ENCODE measurements at places on chromosomes 12 and 14.
A peak's percentile ranks its signal among the peaks of the same experiment; 100 is the strongest.

DNA sequence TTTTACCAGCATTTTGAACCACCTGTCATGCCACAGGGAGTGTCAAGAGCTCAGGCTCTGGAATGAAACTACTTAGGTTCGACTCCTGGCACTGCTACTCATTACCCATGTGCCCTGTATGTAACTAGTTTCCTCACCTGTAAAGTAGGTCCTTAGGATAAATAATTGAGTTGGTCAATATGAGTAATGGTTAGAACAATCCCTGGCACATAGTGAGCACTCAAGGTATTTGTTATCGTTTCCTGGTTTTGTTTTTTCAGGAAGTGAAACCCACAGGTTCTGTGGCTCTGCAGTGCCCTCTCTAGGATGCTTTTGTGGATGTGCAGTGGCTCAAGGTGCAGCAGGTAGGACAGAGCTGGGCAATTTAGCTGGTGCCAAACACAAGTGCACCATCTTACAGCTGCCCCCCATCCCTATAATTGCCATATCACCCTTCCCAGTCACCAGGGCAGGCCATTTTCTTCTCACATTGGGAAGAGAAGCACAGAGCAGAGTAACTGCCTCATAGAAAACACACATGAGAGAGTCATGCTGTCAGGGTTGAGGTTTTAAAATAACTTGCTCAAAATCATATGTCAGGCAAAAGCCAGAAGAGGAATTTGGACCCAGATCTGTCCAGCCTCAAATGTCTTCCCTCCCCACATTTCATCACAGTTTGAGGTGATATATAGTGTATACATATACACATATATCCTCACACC lies 297.5 kb downstream of the RPAP3 start:
- no peak for DNase-seq

DNA sequence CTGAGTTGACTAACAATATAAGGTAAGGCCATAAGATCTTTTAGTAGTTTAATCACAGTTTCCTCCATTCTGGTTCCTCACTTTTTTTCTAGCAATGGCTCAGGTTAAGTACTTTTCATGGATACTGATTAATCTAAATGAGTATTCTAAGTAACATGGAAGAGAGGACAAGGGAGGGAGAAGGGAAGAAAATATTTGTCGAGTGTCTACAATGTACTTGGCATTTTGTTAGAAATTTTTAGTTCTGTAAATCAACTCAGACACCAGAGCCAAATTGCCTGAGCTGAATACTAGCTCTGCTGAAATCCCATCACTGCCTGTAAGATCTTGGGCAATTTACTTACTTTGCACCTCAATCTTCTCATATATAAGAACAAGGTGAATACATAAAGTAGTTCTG lies 20.2 kb downstream of the RERG start:
- no peak for DNase-seq

DNA sequence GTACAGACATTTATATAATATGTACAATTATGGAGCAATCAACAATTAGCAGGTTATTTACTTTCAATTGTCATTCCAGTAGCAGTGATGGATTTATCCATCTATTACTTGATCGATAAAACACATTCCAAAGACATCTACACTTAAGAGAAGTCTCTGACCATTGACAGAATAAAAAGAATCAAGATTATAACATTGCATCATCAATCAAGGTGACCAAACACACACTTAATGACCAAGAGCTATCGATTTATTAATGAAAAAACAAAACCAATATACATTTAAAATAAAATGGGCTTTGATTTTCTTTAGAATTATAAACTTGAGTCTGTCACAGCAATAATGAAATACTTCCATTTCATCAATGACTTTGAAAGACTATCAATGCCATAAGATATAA lies 170.2 kb upstream of the CDKN3 start:
- DNase-seq, result no peak

DNA sequence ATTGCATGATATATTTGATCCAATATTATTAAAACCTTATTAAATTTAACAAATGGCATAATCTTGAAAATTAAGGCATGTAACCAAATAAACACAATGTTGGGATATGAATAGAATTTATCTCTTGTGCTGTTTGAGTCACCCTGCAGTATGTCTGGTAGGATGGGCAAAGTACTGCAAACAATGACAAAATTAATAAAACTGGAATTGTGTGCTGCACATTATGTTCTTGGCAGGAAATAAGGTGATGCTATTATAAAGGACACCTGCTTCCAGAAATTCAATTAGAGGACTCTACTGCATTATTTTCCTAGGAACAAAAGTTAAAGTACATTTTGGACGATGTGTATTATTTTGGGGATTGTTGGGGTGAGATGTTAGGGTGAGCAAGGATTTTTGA lies 132.7 kb downstream of the PPFIA2 start:
- no peak for DNase-seq

GRCh38 chr12:94458877-94459727 lies 565 bp downstream of the CEP83 start:
- DNase-seq, result peak; percentile 45

DNA sequence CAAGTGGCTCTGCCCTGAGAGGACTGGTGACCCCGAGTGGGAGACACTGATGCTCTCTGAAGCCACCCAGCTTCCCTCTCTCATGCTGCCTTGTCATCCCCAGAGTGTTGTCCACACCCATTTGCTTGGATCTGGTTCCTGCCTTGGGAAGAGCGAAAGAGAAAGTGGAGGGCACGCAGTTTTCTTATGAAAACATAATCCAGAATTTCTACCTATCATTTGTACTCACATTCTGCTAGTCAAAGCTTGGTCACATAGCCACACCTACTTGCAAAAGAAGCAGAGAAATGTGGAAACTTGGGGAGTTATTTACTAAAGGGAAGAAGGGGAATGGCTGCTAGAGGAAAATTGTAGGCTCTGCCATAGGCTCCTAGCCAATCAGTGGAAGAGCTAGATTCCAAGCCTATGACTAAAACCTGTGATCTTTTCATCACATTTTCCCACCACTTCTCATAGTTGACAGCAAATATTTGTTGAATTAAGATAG lies 326.3 kb downstream of the ZFP36L1 start:
- no peak for DNase-seq

- DNase-seq, result no peak
Observed at GRCh38 chr12:80941916-80942315, 4.2 kb upstream of the LIN7A start.

DNA sequence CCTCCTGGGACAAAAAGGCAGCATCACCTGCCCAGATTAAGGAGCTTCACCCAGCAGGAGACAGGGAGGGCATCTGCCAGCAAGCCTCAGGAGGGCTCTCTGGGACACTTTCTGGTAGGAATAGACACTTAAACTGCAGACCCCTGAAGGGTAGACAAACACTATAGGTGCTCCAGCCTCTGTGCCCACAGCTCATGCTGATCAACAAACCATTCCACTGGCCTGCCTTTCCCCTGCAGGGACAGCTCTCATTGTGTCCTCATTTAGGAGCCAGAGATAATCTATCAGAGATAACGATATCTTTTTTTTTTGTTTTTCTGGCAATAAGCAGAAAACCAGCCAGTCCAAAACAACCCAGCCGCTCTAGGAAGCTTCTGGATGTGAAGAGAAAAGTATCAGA lies 251.8 kb upstream of the CCDC196 start:
- peak; percentile 95 for DNase-seq

GRCh38 chr12:7373226-7373625 lies 69.4 kb downstream of the ACSM4 start:
- DNase-seq, result no peak

GRCh38 chr12:57620936-57621496 lies 9.8 kb downstream of the ARHGEF25 start:
- no peak for DNase-seq

- DNase-seq, result no peak
Observed at GRCh38 chr12:31369712-31370521, 44.0 kb upstream of the SINHCAF start.

- DNase-seq, result no peak
Observed at GRCh38 chr12:82904219-82904790, 217.6 kb downstream of the TMTC2 start.

DNA sequence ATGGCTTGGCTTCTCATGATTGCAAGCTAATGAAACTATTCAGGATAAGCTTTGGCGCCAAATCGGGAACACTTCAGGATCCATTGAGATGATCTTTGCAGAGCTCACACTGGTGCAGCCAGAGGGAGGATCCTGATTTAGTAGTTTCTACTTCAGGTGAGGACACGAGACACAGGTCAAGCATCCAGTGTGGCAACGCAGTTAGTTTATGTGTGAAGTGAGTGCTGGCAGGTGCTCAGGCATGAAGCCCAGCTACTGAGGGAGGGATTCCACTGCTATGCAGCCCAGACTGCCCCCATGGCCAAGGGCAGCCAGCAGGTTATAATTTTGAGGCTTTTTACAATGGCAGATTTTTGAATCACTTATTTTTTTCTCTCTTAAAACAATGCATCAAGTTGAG lies 113.5 kb upstream of the PCED1B start:
- DNase-seq, result no peak

DNA sequence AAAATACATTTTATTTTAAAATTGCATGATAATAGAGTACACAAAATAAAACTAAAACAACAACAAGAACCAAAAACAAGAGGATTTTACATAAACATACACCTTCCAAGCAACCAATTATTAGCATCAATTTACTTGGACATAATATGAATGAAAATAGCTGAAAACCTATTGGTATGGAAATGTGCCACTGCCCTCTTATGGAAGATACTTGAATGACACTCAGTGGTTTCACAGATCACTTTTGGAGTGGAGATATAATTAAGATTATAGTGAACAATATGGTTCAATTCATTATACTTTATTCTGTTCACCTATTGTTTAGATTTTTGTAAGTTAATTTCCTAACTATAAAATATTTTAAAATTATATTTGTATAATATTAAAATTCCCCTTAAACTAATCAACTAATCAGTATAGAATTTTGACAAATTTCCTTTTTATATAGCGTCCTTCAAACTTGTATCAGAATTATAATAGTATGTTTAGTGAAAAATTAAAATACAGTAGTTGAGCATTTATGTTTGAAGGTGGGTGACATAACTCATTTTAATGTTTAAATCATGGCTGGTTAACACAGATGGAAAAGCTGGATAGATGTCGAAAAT lies 70.1 kb downstream of the SLC6A15 start:
- peak; percentile 53 for DNase-seq

GRCh38 chr14:72052356-72052755 lies 120.1 kb downstream of the RGS6 start:
- DNase-seq, result no peak

- no peak for DNase-seq
Observed at GRCh38 chr12:58509116-58509885, 411.0 kb downstream of the LRIG3 start.

DNA sequence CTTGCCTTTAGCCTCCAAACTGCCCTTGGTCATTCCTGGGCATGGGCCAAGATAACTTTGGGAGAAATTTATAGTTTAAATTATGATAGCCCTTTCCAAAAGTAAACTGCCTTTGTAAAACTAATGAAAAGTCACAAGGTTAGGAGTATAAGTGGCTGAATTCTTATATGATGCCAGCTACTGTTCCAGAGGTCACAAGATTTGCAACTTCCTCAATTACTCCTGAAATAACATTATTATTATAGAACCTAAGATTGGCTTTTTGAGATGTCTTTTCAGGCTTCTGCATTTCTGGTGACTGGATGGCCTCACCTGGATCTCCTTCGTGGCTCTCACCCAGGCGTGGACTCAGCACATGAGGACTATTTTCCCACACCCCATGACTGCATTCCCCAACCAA lies 55.0 kb downstream of the OSBPL8 start:
- DNase-seq, result no peak
